ENCODE measurements at places on chromosomes 3 and 15.
A peak's percentile ranks its signal among the peaks of the same experiment; 100 is the strongest.

GRCh38 chr3:77147836-77148578 lies 108.1 kb downstream of the ROBO2 start:
- no peak for DNase-seq

DNA sequence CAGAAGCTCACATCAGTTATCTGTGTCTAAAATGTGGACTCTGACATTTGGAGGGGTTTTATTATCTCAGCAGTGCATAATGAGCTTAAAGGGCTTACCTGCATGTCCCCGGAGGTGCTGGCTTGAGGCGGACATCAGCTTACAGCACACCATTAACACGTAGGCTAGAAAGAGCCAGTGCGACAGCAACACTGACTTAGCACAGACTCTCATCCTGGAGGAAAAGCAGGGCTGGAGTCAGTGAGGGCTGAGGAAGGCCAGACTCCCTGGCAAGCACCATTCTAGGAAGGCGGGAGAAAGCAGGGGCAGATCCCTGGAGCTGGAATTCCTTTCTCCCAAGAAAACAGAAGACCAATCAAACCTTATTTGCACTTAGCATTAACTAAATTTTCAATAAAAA lies 51.7 kb downstream of the TAFA4 start:
- DNase-seq = no peak

GRCh38 chr15:90561344-90562244 lies 31.9 kb downstream of the CRTC3 start:
- DNase-seq = peak; percentile 64

DNA sequence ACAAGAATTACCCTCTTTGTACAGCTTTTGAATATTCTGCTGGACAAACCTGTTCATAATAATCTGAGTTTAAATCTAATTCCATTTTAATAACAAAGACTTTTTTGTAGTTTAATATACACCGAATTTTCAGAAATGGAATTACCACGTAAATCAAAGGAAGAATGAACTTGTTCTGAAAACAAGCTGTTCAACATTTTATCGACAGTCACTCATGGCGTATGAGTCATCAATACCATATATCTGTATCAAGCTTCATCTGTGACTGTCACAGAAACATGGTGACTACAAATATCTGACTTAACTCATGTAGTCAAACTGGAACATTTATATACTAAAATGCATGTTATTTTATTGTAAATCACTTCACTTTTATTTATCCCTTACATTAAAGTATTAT lies 90.0 kb downstream of the EFL1 start:
- DNase-seq = no peak

GRCh38 chr15:57649138-57649537 lies 57.4 kb upstream of the POLR2M start:
- DNase-seq = no peak

DNA sequence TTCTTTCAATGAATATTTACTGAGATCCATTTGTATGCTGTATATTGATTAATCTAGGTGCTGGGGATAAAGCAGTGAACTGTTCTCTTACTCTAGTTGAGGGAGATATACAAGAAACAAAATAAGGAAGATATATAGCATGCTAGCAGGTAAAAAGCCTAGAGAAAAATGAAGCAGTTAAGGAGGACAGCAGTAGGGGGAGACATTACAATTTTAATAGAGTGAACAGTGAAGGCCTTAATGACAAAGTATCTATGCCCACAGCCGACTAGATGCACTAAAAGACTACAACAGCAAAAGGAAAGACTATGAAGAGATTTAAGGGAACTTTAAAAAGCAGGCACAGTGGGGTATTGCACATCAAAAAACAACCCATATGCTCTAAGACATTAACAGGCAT lies 81.4 kb downstream of the XRN1 start:
- DNase-seq = no peak

- peak; percentile 7 for DNase-seq
These were observed 66.5 kb upstream of the SH3GL3 start for GRCh38 chr15:83380682-83381081.

DNA sequence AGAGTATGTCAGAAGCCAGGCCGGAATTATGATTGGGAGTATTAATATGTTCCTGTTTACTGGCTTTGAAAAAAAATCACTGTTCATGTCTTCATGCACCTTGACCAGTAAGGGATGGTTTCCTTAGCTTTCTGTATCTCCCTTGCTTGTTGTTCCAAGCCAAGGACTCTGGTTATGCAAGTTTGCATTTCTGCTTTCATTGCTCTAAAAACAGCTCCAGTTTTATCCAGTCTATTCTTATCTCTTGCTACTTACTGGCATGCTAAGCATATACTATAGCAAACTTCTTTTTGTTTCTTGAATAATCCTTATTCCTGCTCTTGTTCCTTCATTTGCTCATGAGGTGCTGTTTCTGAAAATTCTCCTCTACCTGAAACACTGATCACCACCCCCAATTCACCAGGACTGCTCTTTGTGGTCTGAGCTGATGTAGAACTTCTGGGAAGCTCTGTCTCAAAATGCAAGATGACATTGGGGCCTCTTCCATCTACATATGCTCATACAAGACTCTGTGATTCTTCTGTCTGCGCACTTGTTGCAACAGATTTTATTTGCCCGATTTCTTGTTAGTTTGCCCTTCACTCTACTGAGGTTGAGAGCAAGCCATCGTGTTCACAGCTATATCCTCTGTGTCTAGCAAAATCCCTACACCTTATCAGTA lies 173.0 kb downstream of the EBLN2 start:
- no peak for DNase-seq

GRCh38 chr3:8538913-8539312 lies 37.3 kb downstream of the LMCD1 start:
- DNase-seq = no peak

- DNase-seq = no peak
These were observed 5.3 kb downstream of the PLCB2 start for GRCh38 chr15:40302288-40302886.

- no peak for DNase-seq
These were observed 300.5 kb downstream of the ADAMTS17 start for GRCh38 chr15:100041127-100041828.

- no peak for DNase-seq
These were observed 49.8 kb downstream of the MBNL1 start for GRCh38 chr3:152318512-152318911.

DNA sequence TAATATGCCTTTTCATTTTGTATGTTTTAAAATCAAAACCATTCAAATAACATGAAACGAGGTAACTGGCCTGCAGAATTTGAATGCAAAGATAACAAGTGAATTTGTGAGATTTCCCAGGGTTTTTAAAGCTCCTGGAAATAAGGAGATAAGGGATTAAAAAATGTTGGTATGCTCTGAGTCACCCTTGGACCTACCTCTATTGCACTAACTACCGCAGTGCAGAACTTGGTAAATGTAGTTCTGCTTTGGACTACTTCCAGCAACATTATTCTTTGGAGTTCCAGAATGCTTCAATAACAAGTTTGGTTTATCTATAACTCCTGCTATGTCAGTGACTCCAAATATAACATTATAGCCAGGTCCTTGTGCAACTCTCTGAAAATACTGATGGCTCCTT lies 201.7 kb downstream of the GAP43 start:
- no peak for DNase-seq

DNA sequence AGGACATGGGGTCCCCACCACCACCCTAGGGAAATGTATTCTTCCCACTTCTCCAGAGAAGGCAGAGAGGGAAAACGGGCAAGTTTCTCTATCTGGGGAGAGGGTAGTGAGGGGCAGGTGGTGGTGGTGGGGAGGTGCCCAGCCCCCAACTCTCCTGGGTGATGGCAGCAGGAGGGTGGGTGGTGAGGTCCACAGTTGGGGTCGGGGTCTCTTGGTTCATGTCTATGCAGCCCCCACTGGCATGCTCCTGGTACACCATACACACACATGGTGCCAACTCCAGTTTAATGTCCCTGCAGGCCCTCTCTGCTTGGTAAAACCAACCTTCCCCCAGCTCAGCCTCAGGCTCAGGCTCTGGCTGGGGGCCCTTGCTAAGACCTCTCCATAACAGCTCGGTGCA lies 254.5 kb upstream of the LYSMD4 start:
- no peak for DNase-seq

DNA sequence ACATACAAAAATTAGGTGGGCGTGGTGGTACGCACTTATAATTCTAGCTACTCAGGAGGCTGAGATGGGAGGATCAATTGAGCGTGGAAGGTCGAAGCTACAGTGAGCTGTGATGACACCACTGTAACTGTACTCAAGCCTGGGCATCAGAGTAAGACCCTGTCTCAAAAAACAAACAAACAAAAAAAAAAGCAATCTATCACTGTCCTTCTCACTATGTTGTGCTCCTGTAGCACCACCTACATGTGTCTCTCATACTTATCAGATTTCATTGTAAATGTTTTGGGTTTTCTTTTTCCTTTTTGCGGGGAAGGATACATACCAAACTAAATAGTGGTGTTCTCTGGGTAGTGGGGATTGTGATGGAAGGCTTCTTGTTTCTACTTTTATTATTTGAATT lies 14.8 kb downstream of the FANCD2 start:
- DNase-seq = no peak

DNA sequence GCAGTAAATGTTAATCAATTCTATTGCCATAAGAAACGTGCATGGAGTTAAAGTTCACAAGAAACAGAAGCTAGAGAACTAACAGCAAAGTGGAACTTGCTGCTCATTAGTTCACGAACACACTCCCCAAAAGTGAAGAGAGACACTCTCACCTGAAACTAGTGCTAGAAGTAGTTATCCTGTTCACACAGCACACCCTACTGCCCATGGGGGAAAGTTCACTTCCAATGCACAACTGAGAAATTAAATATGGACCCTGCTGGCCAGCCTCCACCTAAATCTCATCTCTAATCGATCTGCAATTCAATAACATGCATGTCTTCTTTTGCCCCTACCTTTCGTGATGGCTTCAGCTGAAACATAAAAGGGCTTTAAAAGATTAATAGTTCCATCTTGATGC lies 39.4 kb upstream of the FRMD4B start:
- DNase-seq = peak; percentile 23

DNA sequence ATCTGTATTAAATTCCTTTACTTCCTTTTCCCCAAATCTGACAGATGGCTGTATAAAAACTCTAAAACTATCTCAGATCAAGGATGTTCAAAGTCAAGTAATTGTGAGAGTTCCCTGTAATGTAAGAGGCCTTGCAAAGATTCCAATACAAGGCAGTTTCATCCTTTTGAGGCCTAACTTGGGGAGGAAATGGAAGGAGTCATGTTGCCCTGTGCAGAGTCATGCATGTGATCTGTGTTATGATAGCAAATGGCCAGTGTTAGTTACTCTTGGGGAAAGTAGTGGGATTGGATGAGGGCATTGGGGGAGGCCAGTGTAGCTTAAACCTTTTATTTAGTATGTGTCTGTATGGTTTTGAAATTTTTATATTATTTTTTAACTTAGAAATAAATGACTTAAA lies 23.7 kb upstream of the FBXL22 start:
- DNase-seq = no peak

DNA sequence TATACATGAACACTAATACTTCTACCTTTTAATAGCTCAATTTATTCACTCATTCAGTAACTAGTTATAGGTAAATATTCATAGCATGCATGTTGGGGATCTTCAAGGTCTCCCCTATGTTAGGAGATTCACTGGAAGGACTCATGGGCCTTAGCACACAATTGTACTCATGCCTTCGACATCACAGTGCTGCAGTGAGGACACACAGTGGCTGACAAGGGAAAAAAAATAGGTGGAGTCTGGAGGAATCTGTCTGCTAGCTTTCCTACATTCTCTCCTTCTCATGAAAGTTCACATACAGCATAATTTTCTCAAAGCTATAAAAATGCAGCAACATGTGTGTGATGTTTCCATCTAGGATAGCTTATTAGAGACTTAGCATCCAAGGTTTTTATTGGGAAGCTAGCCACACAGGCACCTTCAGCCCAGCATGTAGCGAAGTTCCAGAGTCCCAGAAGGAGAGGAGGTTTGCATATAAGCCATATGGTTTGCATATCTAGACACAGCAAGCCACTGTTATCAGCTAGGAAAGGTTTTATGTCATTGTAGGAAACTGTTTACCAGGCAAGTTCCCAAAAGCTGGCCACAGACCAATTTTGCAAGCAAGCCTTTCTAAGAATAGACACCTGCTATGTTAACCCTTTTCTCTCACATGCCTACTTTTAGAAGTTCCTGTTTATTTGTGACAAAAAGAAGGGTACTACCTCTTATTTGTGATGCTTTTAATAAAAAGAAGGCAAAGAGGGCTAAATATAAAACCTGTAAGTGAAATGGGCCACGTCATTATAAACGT lies 46.4 kb downstream of the MORC1 start:
- no peak for DNase-seq

GRCh38 chr3:42991341-42992315 lies 12.5 kb downstream of the GASK1A start:
- no peak for DNase-seq

DNA sequence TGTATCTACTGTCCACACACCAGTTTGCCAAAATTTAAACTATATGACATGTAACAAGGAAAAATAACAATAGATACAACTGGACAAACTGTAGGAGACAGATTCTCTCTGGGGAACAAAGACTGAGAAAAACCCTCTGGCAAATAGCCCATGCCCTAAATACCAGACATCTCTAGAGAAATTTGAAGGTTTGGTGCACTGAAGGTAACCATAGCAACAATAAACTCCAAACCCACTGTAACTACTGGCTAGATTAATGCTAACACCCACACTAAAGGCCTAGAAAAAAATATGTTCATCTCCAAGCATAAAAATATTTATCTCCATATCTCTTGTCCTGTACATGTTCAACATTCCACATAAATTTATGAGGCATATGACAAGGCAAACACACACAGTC lies 267.1 kb downstream of the STXBP5L start:
- no peak for DNase-seq

GRCh38 chr3:73148682-73149081 lies 87.2 kb downstream of the EBLN2 start:
- no peak for DNase-seq

DNA sequence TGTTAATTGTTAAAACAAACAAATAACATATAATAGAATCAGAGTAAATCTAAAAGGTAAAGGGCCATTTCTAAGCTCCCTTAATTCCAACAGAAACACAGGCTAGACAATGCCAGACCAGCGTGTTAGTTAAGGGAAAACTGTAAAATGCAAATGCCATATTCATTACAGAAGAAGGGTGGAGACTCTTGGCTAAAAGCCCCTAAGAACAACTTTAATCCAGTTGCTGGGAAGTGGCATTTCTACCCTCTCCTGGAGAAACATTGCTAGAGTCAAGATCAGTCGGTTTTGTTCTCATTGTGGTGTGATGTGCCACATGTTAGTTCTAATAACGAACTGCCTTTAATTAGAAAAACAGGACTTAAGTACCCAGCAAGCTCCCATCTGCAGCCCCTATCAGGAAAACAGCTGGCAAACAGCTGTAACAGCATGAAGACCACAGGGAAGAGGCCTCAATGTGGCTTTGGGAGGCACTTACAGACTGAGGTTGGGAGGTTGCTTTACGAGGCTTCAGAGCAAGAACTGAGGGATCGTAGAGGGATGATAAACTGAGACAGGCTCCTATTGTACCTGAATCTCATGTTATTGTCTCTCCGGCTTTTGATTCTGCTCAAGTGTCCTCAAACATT lies 1134.8 kb downstream of the ROBO1 start:
- DNase-seq = no peak

All from CD4-positive, alpha-beta T cell treated with Interleukin-2 at 100 ng/mL for 4 hours (primary cell).